T-helper 22 cell (primary cell): ENCODE measurements at places on chromosomes 2 and 18.

DNA sequence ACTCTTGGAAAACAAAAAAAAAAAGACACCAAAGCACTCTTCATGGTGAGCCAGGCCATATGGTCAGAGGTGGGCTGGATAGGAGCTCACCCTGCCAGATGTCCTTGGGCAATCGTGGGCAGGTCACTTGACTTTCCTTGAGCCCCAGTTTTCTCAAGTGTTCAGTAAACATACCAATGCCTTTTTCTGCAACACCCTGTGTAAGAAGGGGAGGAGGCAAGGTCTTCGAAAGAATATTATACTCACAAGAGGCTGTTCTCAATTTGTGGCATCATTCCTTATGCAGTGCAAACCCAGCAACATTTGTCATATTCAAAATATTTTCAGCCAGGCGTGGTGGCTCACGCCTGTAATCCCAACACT is 22.9 kb upstream of the TMEM87B start:
- no peak for DNase-seq

GRCh38 chr2:215601990-215602721 is 166.3 kb upstream of the FN1 start:
- no peak for DNase-seq

DNA sequence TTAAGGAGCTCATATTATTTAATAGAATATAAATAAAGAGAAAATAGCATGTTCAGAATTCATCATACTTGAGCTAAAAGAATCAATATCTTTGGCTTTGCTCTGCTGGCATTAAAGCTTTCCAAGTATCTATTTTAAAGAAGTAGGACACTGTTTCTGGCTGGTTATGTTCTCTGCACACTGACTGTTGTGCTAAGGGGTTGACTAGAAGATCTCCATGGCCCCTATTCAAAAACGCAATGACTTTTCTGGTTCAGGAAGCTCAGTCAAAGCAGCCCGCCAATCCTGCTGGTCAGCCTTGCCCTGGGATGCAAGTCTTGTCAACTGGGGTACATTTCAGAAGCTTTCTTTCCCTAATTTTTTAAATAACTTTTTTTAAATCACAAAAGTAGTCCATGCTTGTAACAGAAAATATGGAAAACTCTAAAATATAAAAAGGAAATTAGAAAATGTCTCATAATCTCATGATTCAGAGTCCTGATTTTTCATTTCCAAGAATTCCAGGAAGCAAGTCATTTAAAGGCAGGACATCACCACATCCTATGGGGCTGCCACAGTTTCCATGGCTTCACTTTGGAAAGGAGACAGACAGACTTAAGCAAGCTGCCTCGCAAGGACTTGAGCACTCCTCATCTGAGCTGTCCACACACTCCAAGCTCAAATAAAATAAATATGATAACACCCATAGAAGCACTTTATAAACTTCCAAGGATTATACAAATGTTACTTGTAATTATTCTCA is 195.1 kb downstream of the TXNL1 start:
- DNase-seq = no peak

DNA sequence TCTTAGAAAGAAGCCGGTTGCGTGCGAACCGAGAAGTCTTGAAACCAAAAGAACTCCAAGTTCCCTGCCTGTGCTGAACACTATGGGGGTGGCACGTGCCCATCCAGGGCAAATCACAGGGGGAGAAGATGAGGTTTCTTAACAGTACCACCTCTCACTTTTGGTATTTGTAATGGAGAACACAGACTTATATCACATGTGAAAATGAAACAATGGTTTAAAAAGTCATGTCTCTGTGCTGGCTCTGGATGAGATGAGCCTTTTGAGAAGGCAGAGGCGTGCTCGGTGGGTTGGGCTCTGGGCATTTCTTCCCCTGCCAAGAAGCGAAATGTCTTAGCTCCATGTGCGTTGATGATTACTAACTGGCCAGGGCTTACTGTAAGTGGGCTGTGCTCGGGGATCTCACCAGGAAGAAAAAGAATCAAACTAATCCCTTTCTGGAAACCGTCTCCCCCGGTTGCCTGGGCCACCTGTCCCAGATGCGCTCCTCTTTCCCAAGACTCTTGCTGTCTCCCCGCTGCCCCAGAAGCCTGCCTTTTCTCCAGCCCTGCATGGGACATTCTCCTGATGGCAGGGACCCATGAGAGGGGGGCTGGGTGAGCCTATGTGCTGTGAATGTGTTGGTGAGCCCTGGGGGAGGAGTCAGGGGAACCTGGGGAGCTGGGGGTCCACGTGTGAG is 252.9 kb downstream of the PRKCE start:
- DNase-seq = no peak

- no peak for DNase-seq
Measured at GRCh38 chr2:86223140-86223926, 24.1 kb downstream of the MRPL35 start.

DNA sequence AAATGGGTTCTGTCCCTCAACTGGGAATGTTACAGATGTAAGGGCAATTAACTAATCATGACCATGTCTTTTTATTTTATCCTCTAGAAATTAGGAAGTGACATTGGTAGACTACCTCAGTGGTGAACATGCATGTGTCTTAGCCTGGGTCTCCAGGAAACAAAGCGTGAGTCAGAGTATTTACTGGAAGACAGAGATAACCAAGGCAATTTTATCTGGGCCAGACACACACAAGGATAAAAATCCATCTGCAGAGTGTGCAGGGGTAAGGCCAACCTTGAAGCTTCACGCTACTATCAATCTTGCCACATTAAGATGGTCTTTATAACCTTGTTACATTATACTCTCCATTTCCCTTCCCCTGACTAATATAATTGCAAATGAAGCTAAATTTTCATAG is 487.5 kb downstream of the SUCLG1 start:
- DNase-seq = no peak

- DNase-seq = no peak
Measured at GRCh38 chr18:25019086-25019860, 332.7 kb downstream of the ZNF521 start.

DNA sequence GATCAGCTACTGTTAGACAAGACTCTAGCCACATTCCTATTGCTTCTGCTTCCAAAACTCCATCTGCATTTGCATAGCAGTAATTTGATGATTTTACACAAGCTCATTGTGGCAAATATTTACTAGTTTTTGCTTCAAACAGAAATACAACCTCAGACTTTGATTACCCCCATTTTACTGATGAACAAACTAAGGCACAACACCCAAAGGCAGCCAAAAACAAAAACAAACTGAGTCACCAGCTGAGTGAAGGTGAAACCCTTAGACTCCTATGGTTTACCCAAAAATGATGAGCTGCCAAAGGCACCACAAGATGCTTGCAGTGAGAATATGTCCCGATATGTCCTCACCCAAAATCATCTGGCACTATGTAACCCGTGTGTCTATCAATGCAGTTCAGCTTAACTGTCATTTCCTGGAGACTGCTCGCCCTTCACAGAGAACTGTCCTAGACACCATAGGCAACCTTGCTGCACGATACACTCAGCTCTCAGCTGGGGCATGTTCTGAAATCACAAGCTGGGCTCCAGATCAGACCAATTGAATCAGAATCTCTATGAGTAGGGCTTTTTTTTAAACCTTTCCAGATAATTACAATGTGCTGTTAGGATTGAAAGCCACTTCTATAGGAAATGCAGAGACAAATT is 4.1 kb upstream of the EVA1A start:
- no peak for DNase-seq

DNA sequence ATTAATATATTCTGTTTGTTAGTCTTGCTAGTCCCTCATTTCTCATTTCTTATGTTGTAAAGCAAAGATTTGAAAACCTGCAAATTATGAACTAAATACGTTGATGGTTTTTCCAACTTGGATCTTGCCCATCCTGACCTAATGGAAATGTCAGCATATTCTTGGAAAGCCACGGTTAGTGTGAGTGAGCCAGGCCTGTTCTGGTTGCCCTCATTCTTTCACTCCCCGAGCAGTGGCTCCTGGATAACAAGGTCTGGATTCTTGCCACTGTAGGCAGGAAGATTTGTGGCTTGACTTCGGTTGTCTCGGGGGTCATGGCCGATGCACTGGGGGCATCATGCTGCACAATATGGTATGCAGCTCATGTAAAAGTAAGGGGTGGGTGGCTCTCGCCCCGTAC is 359.1 kb downstream of the MEIS1 start:
- DNase-seq = no peak

DNA sequence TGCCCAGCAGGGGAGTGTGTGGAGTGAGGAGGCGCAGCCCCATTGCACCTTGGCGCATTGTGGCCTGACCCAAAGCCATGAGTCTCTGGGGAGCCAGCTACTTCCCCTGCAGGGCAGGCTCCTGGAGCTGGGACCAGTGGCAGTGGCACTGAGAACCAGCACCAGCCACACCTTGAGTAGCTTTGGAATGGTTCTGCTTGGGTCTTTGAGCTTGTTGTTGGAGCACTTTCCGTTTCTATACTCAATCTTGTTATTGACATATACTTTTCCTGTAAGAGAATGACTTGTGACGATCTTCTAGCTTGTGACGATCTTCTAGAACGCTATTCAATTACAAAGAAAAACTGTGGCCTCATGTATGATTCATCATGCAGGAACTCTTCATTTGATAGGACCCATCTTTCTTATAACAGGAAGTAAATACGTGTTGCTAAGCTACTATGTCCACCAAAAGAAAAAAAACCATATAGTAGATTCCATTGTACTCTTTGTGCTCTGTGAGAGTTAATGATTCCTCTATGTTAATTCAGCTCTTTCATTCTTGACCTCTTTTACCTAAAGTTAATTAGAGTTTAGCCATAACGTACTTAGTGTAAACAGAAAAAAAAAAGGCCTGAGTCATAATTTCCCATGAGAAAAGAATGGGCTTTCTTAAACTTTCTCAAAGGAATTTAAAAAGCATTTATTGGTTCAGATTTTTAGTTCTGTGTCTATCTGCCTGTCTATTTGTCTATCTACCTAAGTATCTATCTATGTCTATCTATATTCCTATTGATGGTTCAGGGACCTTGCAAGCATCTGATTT is 113.1 kb downstream of the GATA6 start:
- DNase-seq = no peak

GRCh38 chr18:6374340-6374739 is 40.4 kb downstream of the L3MBTL4 start:
- DNase-seq = no peak

GRCh38 chr2:197940382-197940781 is 136.0 kb downstream of the PLCL1 start:
- no peak for DNase-seq

DNA sequence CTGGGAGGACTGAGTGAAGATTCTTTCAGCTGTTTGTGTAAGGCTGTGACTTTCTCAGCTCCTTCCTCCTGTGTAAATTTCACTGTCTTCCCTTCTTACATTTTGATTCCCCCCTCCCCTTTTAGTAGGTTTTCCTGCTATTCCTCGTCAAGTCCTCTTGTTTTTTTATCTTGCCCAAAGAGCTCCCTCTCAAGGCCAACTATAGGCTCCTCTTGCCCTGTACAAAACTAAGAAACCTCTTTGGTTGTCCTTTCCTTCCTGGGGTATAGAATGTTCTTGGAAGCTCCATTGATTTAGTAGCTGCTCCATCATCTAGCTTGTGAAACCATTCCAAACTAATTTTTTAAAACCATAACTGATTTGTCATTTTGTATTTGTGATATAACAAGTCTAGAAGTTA is 7.3 kb downstream of the CCDC121 start:
- no peak for DNase-seq

DNA sequence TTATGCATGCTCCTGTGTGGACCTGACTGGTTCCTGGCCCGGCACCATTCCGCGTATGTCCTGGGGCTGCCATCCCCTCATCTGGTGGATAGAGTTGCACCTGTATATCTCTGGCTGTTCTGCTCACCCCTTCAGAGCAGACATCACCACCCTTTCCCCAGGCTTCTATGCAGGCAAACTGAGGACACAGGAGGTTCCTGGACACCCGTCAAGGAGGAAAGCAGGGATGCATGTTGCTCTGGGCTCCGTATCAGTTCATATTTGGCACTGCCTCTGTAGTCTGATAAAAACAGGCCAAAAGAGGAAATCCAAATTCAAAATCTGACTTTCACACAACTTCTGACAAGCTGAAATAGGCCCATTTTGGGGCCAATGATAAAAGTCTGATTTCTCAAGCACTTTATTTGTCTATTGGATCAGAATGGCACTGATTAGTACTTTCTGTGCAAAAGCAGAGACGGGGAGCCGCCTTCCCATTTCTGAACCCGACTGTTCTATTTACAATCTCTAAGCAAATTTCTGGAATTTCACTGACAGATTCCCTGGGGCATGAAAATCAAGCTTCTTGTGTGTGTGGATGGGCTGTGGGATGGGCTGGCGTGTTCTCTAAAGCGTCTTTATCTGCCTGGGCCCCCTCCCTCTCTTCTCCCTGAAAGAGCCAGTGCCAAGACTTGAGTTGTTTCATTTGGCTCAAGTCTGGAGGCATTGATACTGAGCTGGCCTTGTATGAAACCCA is 96.9 kb downstream of the SETBP1 start:
- DNase-seq = no peak

DNA sequence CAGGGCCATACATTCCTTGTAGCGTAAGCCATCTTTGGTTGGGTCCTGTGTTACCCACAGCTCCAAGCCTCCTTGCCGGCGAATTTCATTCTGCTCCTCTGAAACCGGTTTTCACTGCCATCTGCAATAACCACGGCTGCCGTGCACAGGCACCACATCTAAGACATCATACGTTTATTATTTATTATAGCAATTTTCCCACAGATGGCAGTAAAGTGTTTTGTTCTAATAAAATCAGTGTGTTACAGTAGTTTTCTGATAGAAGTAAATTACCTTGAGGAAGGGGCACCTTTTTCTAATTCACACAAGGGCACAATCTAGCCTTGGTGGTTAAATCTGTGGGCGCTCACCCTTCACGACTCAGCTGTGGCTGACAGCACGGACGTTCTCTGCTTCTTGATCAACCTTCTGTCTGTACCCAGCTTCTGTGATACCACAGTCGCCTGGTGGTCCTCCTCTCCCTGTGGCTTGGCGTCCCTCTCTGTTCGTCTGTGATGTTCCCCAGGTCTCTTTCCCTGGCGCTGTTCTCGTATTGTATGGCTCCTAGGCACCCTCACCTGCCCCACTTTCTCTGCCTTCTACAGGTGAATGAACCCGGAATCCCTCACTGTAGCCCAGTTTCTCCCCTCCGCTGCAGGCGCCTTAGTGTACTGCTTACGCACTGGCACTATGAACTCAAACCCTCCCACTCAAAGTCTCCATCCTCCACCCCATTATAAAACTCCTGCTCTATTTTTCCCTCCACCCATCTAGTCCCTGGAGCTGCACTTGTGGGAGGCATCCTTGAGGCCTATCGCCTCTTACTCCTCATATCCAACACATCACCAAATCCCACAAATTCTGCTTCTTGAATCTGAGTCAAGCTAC is 236.8 kb downstream of the DYSF start:
- DNase-seq = no peak

GRCh38 chr2:193966590-193966989 is 1690.4 kb upstream of the SLC39A10 start:
- DNase-seq = no peak

DNA sequence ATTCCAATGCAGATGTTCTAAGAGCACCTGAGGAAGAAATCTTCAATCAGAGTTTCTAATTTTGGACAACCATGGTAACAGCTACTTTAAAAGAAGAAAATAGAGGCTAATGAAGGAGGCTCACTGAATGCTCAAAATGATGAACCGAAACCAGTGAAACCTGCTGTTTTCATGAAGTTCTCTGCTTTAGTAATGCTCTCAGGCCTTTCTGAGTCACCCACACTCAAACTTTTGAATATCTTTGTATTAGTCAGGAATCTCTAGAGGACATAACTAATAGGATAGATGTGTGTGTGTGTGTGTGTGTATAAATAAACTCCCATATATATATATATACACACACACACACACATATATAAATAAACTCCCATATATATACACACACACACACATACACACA is 76.9 kb upstream of the RIT2 start:
- no peak for DNase-seq
